ENCODE measurements at places on chromosomes 3 and 15. TPM values are rescaled to one million over a fixed set of nuclear protein-coding genes. Genes with fewer than 3 reads are reported as not detected.

TNFAIP8L3 gene
- 2.0 TPM for polyA plus RNA-seq

LRRC49 gene
- polyA plus RNA-seq, result 8.3 TPM

DBR1 gene
- 12.1 TPM for polyA plus RNA-seq

MESD gene
- 35.5 TPM for polyA plus RNA-seq

DPPA2 gene
- not detected for polyA plus RNA-seq

CCDC54 gene
- polyA plus RNA-seq, result 0.16 TPM

All from GM23248 (cell line).